ENCODE measurements at places on chromosomes 2 and 18.

DNA sequence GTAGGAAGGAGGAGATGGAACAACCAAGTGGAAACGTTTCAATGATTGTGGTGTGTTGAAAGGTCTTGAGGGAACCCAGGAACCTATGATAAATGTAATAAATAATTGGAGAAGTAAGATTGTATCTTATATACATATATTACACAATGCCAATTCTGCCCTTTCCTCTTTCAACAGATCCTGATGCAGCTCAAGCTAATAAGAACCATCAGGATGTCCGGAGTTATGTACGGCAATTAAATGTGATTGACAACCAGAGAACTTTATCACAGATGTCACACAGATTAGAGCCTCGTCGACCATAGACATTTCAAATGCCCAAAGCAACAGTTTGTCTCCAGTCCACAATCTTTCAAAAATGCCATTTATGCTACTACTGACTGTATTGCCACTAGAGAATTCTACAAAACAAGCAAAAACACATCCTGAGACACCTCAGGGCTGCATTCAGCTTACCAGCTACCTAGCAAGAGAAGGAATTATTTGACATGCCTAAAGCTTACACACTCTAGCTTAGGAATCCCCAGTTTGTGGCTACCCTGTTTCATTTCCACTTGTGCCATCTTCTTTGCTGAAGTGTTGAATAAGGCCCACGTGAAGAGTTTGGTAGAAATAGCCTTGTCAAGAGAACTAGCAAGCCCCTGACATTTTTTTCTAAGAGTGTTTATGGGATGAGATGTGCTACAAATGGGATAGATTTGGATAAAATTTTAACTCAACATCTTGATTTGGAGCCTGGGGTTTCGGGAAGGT, 24.0 kb upstream of the MAP3K20 start:
- ATAC-seq, result no peak

- ATAC-seq, result no peak
These were observed 30.9 kb downstream of the SLC4A3 start for GRCh38 chr2:219658196-219658846.

DNA sequence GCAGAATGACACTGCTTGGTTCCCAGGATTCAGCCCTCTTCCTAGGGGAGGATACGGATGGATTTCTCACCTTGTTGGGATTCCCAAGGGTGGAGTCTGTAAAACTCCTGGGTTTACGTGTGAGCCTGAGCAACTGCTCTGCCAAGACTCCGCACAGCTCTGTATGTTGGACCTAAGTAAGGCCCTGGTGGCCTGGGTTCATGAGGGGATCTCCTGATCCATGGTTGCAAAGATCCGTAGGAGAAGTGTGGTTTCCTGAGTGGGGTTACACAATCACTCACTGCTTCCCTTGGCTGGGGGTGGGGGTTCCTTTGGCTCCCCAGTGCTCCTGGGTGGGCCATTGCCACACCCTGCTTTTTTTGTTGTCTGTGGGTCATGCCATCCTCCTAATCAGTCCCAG, 37.7 kb downstream of the ANKRD12 start:
- ATAC-seq, result no peak

DNA sequence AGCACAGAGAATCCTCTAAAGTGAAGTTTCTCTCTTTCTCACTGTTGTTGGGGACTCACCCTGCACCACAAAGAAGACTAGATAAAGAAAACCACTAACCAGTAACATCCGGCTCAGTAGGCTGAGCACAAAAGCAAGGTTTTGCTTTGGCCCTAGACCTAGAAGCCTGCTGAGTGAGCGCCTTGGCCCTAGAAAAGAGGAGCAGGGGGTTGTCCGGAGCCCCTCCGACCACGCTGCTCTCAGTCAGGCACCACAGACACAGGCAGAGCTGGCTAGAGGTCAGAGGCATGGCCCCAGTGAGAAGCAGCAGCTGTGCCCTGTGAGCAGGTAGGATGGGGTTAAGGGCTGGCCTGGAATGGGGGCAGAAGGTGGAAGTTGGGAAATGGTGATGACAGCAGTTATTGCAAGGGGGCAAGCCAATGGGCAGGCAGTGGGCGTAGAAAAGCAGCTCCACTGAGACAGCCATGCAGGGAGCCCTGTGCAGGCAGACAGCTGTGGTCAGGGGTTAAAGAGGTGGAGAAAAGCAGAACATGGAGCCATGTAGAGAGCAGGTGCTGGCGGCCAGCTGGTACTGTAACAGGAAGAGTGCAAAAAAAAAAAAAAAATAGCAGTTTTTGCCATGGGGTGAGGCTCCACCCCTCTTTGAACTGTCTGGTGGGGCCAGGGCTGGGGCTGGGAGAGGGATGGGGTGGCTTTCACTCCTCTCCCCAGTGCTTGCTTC, 36.9 kb upstream of the SLC14A1 start:
- ATAC-seq, result peak; percentile 91

DNA sequence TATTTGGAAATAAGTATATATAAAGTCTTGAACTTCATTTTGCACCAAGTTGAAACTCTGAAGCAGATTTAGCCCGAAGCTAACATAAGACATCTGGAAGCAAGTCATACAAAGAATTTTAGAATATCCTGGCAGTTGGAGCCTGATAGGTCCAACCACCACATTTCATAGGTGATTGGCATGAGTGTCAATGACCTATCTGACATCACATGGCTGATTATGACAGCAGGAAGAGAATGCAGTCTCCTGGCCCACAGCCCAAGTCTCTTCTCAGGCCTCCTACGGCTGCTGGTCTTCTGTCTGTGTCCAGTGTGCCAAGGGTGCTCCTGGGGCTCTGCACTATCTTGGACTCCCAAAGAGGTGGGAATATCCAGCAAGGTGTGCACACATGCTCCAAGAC, 325.7 kb upstream of the ACVR2A start:
- no peak for ATAC-seq

GRCh38 chr2:72138011-72138881, 9.4 kb downstream of the CYP26B1 start:
- ATAC-seq, result no peak

DNA sequence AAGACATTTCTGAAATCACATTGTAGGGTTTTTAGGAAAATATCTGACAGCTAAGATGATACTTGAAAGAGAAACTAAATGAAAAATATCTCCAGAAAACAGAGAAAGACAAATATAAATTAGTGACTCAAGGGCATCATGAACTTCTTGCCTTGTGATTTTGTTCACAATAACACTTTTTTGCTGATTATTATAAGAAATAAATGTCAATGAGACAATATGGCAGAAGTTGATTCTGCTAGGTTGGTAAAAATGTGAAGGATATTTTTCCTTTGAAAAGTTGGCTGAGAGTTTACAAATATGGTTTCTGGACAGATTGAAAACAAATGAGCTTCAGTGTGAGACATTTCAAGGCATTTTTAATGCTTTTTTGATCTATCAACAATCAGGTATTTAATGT, 1631.2 kb upstream of the ACVR2A start:
- no peak for ATAC-seq

GRCh38 chr2:159506764-159507440, 109.4 kb downstream of the BAZ2B start:
- ATAC-seq, result no peak

Measured in stimulated activated memory B cell treated with anti-CD40 and anti-IgM and Interleukin-4, amounts not matched to agents 10 μg/mL and 1 μg/mL and 100 μg/mL, for 72 hours (primary cell).